ENCODE measurements at places on chromosomes 1 and 21.
A peak's percentile ranks its signal among the peaks of the same experiment; 100 is the strongest.

DNA sequence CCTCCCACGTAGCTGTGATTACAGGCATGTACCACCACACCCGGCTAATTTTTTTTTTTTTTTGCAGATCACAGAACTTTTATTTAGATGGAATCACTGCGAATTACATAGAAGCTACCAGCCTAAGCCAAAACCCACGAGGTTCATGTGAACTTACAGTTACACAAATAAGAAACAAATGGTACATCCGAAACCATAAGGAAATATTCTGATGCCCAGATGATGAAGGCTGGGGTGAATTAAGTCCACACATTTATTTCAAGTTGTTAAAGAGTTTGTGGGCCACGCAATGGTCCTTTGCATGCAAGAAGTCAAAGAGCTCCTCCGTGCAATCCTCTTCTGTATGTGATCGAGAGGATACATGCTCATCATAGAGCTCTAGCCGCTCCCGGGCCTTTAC is 328 bp downstream of the UQCRHL start:
- DNase-seq, result no peak
- H3K36me3 ChIP-seq, result no peaks in the 10 kb centered on the region
- H3K27ac ChIP-seq, result no peak overlapping the region
- H3K27me3 ChIP-seq, result no peaks in the 10 kb centered on the region
- H3K4me1 ChIP-seq, result peaks cover 6% of the 10 kb centered on the region
- H3K4me3 ChIP-seq, result no peak overlapping the region

DNA sequence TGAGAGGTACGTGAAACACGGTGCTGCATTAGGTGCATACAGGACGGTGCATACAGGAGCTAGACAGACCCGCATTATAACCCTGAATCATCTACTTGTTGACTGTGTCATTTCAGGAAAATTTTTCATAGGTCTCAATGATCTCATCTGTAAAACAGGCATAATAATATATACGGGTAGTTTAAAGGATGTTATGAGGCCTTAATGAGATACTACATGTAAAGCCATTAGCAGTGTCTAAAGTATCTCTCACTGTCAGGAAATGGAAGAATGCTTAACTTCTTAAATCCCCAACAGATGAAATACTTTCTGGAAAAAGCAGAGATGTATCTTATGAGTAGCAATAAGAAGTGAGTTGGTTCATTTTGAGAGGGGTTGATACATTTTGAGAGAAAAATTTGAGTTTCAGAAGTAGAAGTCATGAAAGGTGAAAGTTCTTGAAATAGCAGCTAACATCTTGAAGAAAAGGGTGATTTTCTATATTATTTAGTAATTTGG is 669.6 kb downstream of the PTPRC start:
- H3K4me3 ChIP-seq, result no peak overlapping the region
- H3K36me3 ChIP-seq, result no peaks in the 10 kb centered on the region
- H3K27ac ChIP-seq, result no peak overlapping the region

DNA sequence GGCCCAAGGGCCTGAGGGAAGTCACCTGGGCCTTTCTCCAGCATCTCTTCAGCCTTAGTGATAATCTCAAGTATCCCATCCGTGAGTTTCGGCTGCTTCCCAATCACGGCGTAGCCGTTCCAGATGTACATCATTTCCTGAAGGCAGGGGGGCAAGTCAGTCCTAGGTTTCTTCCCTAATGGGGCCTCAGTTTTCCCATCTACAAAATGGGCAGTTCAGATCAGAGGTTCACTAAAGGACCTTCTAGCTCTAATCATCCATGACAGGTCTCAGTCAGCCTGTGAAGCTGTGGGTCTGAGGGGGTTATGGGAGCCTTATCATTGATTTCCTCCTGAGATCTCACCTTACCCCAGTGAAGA is 39.9 kb downstream of the TTC39A start:
- H3K4me1 ChIP-seq, result no peaks in the 10 kb centered on the region
- DNase-seq, result no peak
- H3K4me3 ChIP-seq, result no peak overlapping the region
- no peak overlapping the region for H3K27ac ChIP-seq
- H3K27me3 ChIP-seq, result no peaks in the 10 kb centered on the region

- H3K36me3 ChIP-seq, result no peaks in the 10 kb centered on the region
- DNase-seq, result no peak
- peaks cover 39% of the 10 kb centered on the region for H3K27me3 ChIP-seq
- no peak overlapping the region for H3K27ac ChIP-seq
- H3K4me1 ChIP-seq, result peaks cover 16% of the 10 kb centered on the region
These were observed 579 bp upstream of the TENT5C start for GRCh38 chr1:117605164-117605773.

DNA sequence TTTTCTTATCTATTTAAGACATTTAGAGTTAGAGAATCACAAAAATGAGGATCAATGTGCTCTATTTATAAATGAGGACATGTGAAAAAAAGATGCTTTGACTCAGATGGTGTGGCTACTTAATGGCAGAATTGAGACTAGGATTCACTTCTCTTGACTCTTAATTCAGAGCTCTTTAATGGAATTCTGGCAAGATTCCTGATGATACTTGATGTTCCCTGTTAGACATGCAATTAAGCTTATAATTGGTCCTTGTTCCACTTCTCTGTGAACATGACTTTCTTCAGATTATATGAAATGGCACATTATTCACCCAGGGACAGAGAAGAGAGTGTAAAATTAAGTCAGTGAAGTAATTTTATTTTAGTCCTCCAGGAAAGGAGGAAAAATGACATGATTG is 165.3 kb downstream of the LRRC7 start:
- no peaks in the 10 kb centered on the region for H3K36me3 ChIP-seq
- H3K27ac ChIP-seq, result no peak overlapping the region
- DNase-seq, result no peak
- H3K27me3 ChIP-seq, result no peaks in the 10 kb centered on the region

- peaks cover 16% of the 10 kb centered on the region for H3K4me1 ChIP-seq
- DNase-seq, result peak; percentile 79
- no peaks in the 10 kb centered on the region for H3K27me3 ChIP-seq
- H3K4me3 ChIP-seq, result peak overlapping the region; percentile 78
- H3K36me3 ChIP-seq, result peaks cover 30% of the 10 kb centered on the region
- peak overlapping the region; percentile 85 for H3K27ac ChIP-seq
These were observed 710 bp upstream of the HYI start for GRCh38 chr1:43454270-43455011.

DNA sequence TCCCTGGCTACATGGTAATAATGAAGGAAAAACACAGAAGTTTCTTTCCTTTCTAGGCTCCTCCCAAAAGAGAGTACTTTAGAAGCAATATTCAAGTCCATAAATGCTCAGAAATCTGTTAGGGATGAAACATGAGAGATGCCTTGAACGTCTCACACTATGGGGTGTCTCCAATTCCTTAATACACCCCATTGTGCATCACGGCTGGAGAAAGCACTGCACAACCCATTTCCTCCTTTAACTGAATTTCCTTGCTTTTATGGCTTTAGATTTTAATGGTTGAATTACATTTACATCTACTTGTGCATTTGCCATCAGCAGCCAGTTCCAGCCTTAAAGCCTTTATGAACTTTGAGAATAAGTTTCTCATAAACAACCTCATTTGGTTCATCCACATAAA is 498.9 kb upstream of the PTBP2 start:
- no peak for DNase-seq
- no peak overlapping the region for H3K4me3 ChIP-seq
- H3K27me3 ChIP-seq, result no peaks in the 10 kb centered on the region
- no peaks in the 10 kb centered on the region for H3K4me1 ChIP-seq

DNA sequence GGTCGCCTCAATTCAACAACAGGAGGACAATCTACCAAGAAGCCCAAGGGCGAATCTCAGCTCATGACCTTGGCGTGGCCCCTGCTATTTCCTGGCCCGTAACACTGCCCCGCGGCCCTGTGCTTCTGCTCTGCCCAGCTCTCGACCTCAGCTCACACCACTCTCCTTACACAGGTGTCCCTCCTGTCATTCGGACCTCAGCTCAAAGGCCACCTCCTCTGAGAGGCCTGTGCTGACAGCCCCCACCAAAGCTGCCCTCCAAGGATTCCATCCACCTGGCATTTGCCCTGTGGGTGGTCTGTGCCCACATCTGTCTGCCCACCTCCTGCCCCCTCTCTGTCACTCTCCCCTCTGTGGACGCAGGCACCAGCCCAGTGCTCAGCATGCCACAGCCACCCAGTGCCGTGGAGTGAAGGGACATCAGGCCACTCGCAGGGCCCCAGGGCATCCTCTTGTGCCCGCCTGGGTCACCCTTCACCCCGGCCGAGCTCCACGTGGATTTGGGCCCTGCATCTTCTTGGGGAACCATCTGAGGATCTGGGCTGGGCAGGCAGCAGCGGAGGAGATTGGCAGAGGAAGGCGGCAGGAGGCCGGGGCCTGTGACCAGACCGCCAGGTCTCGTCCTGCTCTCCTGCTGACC is 70.3 kb downstream of the DHRS3 start:
- DNase-seq, result no peak
- H3K27me3 ChIP-seq, result no peaks in the 10 kb centered on the region
- H3K36me3 ChIP-seq, result no peaks in the 10 kb centered on the region
- H3K4me1 ChIP-seq, result peaks cover 16% of the 10 kb centered on the region

DNA sequence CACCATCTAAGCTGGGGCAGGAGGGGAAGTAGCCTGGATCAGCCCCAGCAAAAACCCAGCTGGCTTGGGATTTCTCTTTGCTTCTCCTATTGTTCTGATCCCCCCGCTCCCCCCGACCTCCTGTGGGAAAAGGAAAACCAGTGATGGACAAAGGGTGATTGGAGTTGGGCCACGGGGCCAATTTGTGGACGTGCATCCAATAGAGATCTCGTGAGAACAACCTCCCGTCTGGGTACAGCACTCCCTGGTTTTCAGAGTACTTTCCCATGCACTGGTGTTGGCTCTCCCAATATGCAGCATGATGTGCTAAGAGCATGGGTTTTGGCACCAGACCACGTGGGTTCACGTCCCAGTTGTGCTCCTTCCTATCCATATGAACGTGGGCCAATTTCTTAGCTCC is 9.0 kb downstream of the BLACAT1 start:
- H3K4me3 ChIP-seq, result no peak overlapping the region
- DNase-seq, result no peak
- H3K27me3 ChIP-seq, result peaks cover 59% of the 10 kb centered on the region

DNA sequence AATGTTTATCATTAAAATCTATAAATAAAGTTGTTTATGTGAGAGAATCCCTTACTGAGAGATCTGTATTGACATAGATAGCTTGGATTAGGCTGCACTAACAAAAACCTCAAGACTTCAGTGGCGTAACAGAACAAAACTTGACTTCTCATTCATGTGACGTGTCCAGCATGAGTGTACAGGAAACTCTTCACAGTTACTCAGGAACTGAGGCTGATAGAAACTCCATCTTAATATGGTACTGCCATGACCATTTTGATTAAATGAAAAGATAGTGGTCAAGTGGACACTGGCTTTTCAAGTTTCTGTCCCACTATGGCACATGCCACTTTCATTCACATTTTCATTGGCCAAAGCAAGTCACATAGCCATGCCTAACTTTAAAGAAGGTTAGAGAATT is 3.7 kb downstream of the ST3GAL3 start:
- peak; percentile 96 for DNase-seq
- no peak overlapping the region for H3K4me3 ChIP-seq
- H3K36me3 ChIP-seq, result peaks cover 7% of the 10 kb centered on the region
- no peaks in the 10 kb centered on the region for H3K27me3 ChIP-seq

DNA sequence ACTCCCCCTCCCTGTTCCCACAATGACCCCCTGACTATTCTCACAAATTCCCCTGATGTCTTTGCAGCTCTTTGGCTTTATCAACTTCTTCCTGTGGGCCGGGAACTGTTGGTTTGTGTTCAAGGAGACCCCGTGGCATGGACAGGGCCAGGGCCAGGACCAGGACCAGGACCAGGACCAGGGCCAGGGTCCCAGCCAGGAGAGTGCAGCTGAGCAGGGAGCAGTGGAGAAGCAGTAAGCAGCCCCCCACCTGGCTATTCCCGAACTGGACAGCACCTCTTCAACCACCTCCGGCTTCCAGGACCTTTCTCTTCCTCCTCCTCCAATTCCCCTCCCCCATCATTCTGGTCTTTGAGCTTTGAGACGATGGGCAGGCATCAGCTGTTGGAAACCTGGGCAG is 4.4 kb upstream of the ATXN7L2 start:
- H3K4me1 ChIP-seq, result peaks cover 9% of the 10 kb centered on the region
- no peaks in the 10 kb centered on the region for H3K27me3 ChIP-seq
- H3K36me3 ChIP-seq, result peaks cover 50% of the 10 kb centered on the region
- no peak for DNase-seq
- H3K27ac ChIP-seq, result no peak overlapping the region

DNA sequence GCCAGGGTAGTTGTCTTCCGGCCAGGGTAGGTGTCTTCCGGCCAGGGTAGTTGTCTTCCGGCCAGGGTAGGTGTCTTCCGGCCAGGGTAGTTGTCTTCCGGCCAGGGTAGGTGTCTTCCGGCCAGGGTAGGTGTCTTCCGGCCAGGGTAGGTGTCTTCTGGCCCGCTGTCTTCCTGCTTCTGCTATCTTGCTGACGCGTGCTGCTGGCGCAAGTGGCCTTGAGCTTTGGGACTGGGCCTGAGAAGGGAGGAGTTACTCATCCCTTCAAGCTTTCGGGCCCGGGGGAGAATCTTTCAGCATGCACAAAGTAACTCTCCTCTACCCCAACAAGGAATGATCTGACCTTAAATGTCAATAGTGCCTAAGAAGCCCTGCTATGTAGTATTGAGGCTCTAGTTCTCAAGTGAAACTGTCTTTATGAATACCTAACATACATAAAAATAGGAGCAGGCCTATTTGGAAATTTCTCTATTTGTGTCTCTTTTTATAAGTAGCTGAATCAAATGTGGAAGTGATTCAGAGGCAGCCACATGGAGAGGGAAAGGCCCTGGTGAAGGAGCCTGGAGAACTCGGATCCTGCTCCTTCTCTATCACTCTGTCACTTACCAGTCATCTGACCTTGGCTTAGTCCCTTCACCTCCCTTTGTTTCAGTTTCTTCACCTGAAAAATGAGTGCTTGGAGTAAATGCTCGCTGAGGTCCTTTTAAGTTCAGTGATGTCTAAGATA is 65.6 kb downstream of the RGL1 start:
- H3K27me3 ChIP-seq, result no peaks in the 10 kb centered on the region
- peaks cover 2% of the 10 kb centered on the region for H3K4me1 ChIP-seq
- H3K27ac ChIP-seq, result no peak overlapping the region
- peaks cover 7% of the 10 kb centered on the region for H3K36me3 ChIP-seq
- no peak overlapping the region for H3K4me3 ChIP-seq

GRCh38 chr21:41750051-41750450 is 16.8 kb downstream of the RIPK4 start:
- peaks cover 17% of the 10 kb centered on the region for H3K27me3 ChIP-seq
- H3K36me3 ChIP-seq, result peaks cover 50% of the 10 kb centered on the region
- H3K4me1 ChIP-seq, result peaks cover 38% of the 10 kb centered on the region
- H3K27ac ChIP-seq, result no peak overlapping the region
- DNase-seq, result no peak
- H3K4me3 ChIP-seq, result no peak overlapping the region

GRCh38 chr1:232561381-232561780 is 68.6 kb downstream of the SIPA1L2 start:
- DNase-seq, result no peak
- no peaks in the 10 kb centered on the region for H3K27me3 ChIP-seq
- peaks cover 7% of the 10 kb centered on the region for H3K36me3 ChIP-seq
- peaks cover 10% of the 10 kb centered on the region for H3K4me1 ChIP-seq
- H3K4me3 ChIP-seq, result no peak overlapping the region

All from mesenchymal stem cell (in vitro differentiated cells and primary cell).